ENCODE measurements at places on chromosomes 4 and X. TPM values are rescaled to one million over a fixed set of nuclear protein-coding genes. Genes with fewer than 3 reads are reported as not detected.

Gene TMEM156
- not detected for total RNA-seq

GRCh38 chr4:75672461-75673026 is 667 bp downstream of the G3BP2 start:
- peak; percentile 76 for DNase-seq

- no peak for DNase-seq
These were observed 191.4 kb downstream of the NDST4 start for GRCh38 chr4:114921790-114922591.

DNA sequence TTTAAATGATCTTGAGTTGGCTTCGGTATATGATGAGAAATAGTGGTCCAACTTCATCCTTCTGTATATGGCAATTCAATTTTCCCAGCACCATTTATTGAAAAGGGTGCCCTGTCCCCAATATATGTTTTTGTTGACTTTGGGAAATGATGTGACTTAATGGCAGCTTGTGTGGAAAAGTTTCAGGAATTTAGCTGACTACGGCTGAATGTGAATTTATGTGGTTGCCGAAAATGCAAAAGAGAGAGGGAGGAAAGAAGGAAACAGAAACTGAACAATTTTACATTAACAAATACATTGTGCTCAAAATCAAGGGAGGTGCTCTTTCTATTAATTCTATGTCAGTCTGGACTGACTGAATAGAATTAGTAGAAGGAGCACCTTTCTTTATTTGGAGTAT is 101.8 kb upstream of the CYSLTR1 start:
- DNase-seq: no peak

GRCh38 chrX:140087875-140088274 is 122.6 kb upstream of the CXorf66 start:
- no peak for DNase-seq

- no peak for DNase-seq
These were observed 60.4 kb upstream of the BCOR start for GRCh38 chrX:40158036-40158706.

GRCh38 chr4:153071958-153072598 is 132.2 kb upstream of the TRIM2 start:
- no peak for DNase-seq

- DNase-seq: no peak
These were observed 60.9 kb downstream of the GLRA2 start for GRCh38 chrX:14590216-14590615.

GRCh38 chrX:13055486-13055885 is 11.1 kb upstream of the FAM9C start:
- no peak for DNase-seq

All from type B pancreatic cell (in vitro differentiated cells).